Posterior cingulate gyrus (tissue), 11 donors: ENCODE measurements at places on chromosomes 4 and X.

DNA sequence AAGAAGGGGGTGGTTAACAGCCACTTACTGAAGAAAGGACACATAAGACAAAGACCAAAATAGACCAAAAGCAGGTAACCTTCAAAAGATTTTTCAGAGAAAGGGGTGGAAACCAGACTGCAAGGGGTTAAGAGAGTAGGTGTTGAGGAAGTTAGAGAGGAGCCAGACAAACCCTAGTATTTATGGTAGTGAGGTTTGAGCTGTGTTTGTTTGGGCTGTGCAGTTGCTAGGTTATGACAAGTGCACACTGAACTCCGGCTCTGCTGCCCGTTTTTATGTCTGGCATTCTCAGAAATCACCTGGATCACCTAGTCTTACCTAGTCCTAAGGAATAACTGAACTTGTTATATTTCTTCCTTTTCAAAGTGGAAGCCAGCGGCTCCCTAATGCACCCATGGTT lies 22.9 kb upstream of the G3BP2 start:
- no peak for DNase-seq

GRCh38 chr4:2848449-2848848 lies 4.8 kb downstream of the ADD1 start:
- DNase-seq, result no peak

DNA sequence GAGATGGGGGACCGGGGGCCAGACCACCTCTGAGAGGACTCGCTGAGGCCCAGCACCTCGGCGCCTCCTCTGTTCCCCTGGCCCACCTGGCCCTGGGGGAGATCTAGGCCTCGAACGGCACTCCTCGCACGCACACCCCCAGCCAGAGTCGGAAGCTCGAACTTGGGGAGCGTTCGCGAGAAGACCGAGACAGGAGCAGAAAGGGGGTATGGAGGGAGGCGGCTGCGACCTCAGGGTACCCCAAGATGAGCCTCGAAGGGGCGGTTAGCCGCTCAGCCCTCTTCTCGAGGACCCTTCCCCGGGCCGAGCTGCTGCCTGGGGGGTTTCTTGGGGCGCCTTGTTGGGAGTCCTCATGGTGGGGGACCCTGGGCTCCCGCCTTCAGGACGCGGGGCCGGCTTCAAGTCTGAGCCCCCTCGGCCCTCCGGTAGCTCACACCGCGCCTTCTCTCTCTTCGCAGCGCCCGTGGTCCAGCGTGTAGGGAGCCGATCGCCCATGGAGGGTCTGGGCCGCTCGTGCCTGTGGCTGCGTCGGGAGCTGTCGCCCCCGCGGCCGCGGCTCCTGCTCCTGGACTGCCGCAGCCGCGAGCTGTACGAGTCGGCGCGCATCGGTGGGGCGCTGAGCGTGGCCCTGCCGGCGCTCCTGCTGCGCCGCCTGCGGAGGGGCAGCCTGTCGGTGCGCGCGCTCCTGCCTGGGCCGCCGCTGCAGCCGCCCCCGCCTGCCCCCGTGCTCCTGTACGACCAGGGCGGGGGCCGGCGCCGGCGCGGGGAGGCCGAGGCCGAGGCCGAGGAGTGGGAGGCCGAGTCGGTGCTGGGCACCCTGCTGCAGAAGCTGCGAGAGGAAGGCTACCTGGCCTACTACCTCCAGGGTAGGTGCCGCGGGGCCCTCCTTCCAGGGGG lies 706 bp downstream of the DUSP9 start:
- no peak for DNase-seq

- no peak for DNase-seq
Measured at GRCh38 chrX:129678614-129679195, 23.9 kb upstream of the APLN start.

- DNase-seq, result no peak
Measured at GRCh38 chr4:76960014-76960413, 10.5 kb downstream of the SEPTIN11 start.

- no peak for DNase-seq
Measured at GRCh38 chrX:39827951-39828350, 269.8 kb downstream of the BCOR start.

- no peak for DNase-seq
Measured at GRCh38 chr4:1497189-1497801, 91.1 kb upstream of the NKX1-1 start.
